ENCODE measurements at places on chromosomes 2 and 18. TPM values are rescaled to one million over a fixed set of nuclear protein-coding genes. Genes with fewer than 3 reads are reported as not detected.

The ZAP70 gene
- 3.1 TPM for total RNA-seq

- no peak overlapping the region for H3K4me3 ChIP-seq
- H3K27me3 ChIP-seq = peaks cover 26% of the 10 kb centered on the region
- H3K27ac ChIP-seq = no peak overlapping the region
- H3K36me3 ChIP-seq = no peaks in the 10 kb centered on the region
- H3K4me1 ChIP-seq = peaks cover 2% of the 10 kb centered on the region
These were observed 5.2 kb upstream of the UBE2F start for GRCh38 chr2:237961637-237962036.

GRCh38 chr2:72001937-72002690 lies 145.5 kb downstream of the CYP26B1 start:
- H3K4me1 ChIP-seq = peaks cover 30% of the 10 kb centered on the region
- H3K27me3 ChIP-seq = no peaks in the 10 kb centered on the region
- DNase-seq = no peak

- DNase-seq = no peak
- H3K27me3 ChIP-seq = peaks cover 6% of the 10 kb centered on the region
- H3K4me1 ChIP-seq = peaks cover 3% of the 10 kb centered on the region
- H3K27ac ChIP-seq = no peak overlapping the region
These were observed 20.1 kb upstream of the ALPI start for GRCh38 chr2:232435805-232436204.

- H3K4me1 ChIP-seq = peaks cover 10% of the 10 kb centered on the region
- H3K36me3 ChIP-seq = no peaks in the 10 kb centered on the region
- no peak for DNase-seq
- no peaks in the 10 kb centered on the region for H3K27me3 ChIP-seq
These were observed 220.0 kb upstream of the TANK start for GRCh38 chr2:160940271-160940670.

The IKZF2 gene
- 44.9 TPM for total RNA-seq

- no peaks in the 10 kb centered on the region for H3K27me3 ChIP-seq
- H3K27ac ChIP-seq = no peak overlapping the region
- H3K4me3 ChIP-seq = no peak overlapping the region
- no peaks in the 10 kb centered on the region for H3K4me1 ChIP-seq
These were observed 1609.3 kb upstream of the ZEB2 start for GRCh38 chr2:146129231-146129630.

DNA sequence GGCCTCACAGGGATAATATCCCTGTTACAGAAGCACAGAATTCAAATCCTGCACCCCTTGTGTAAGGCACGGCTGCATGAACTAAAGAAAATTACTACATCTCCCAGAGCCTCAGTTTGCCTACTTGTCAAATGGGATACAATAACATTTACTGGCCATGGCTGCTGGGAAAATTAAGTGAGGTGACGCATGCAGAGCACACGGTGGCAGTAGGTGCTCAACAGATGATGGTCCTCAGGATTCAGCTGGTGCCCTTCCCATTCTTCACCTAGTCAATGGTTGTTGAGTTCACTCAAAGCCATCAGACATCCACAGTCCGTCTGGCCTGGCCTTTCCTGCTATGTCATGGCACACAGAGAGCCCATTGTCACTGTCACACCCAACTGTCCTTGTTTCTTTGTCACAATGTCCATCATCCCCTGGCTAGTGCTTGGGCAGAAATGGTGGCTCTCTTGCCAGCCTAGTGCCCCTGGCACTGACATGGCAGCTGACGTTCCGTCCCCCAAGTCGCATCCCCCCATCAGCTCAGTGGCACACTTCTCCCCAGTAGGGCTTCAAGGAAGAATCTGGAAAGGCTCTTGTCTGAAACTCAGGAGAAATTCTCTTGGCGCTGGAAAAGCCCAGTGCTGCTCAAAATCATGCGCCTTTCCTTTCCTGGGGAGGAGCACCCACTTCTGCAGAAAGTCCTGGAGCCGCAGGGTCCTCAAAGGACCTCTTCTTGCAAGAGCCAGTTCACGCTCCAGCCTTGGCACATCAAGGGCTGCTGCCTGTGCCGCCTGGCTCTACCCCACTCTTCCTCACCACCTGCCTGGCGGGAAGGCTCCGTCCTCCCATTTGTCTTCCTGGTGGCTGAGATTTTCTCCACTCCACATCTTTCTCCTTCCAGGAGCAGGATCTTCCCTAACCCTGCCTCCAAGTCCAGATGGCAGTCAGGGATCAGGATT lies 55.9 kb upstream of the SLC66A3 start:
- no peak overlapping the region for H3K27ac ChIP-seq
- H3K36me3 ChIP-seq = no peaks in the 10 kb centered on the region
- peaks cover 20% of the 10 kb centered on the region for H3K27me3 ChIP-seq
- H3K4me3 ChIP-seq = no peak overlapping the region
- no peaks in the 10 kb centered on the region for H3K4me1 ChIP-seq

DNA sequence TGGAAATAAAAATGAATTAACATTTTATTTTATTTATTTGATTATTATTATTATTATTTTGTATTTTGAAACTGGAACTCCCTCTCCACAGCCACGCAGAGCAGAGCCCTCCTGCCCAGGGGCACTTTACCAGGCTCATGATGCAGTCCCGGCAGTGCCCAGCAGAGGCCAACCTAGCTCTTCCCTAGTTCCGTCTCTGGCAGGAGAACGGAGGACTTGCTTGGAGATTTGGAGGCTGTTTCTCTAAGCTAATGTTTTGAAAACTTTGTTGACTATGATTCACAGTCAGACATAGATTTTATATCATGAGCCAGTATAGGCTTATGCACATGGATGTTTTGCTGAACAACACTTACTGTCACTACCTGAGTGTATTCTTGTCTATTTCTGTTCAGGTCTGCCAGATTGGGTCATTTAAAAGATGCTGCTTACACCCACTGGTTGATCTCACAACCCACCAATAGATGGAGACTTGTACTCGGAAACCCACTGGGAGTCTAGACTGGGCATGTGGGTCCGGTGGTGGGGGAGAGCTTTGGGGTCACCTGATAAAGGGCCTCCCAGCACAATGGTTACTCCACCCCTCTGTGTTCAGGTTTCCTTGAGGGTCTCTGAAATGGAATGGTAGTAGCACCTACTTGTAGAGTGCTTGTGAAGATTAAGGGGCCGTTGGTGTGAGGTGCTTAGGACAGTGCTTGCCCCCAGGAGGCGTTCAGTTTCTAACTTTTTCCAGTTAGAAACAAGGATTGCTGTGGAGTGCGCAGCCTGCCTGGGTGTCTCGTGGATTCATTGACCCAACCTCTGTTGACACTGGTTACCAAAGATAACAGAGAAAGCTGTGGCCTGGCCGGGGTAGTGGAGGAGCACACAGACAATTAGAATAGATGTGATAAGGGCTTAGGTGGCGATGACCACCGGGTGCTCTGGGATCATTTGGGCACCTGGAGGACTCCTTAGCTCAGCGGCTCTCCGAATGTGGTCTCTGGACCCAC lies 177.3 kb downstream of the HAUS1 start:
- DNase-seq = peak; percentile 82
- H3K27ac ChIP-seq = no peak overlapping the region
- no peaks in the 10 kb centered on the region for H3K36me3 ChIP-seq
- peaks cover 8% of the 10 kb centered on the region for H3K4me1 ChIP-seq
- H3K27me3 ChIP-seq = peaks cover 3% of the 10 kb centered on the region
- H3K4me3 ChIP-seq = no peak overlapping the region

DNA sequence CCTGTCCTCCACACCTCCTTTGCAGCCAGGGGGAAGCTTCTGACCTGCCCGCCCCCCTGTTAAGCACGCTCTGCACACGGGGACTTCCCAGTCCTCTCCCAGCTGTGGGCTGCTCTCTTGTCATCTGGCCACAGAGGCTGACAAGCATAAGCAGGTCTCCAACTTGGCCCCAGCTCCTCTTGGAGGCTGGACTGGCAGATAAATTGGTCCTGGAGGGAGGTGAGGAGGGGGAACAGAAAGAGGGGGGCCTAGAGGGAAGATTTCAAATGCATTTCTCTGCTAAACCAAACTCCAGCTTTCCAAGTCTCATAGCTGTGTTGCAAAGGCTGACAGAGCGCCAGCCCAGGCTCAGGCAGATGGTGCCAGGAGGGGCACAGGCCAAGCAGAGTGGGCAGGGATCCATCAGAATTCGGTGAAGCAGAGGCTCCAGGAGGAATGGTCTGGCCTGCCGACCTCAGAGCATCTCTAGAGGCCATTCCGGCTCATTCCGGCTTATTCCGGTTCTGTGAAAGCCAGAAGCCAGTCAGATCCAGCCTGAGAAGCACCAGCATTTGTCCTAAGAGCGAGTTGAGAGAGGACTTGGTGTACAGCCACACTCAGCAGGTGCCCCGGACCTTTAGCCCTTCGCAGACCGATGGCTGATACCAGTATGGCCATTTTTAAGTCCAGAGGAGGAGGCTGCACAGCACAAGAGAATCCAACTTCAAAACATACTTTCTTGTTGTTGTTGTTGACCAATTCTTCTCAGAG lies 508.9 kb upstream of the MYT1L start:
- H3K27me3 ChIP-seq = peaks cover 41% of the 10 kb centered on the region
- no peaks in the 10 kb centered on the region for H3K4me1 ChIP-seq
- no peak for DNase-seq
- no peak overlapping the region for H3K4me3 ChIP-seq

DNA sequence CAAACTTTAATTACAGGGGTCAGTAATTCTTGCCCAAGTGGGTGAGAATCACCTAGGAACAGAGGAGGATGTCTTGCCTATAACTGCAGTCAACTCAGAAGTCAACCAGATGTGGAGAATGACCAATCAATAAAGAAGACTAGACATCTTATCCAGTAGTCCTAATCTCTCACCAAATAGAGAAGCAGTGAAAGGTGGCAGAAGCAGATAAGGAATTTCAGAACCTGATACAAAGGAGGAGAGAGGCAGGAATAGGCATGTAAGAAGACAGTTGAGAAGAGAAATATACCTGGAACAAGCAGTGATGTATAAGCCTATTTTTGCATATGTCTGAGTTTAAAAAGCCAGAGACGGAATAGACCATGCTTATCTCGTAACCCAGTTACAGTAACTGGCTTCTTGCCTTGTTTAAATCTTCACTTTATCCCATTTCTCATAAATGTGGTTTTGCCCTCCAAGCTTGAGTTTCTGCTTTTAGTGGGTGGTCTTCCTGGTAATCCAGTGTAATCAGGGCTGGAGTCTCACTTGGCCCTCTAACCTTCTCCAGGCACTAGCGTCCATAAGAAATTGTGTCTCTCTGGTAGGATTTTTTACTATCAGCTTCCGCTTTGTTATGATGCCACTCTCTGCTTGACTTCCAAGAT lies 401.0 kb downstream of the SUCLG1 start:
- H3K4me1 ChIP-seq = peaks cover 5% of the 10 kb centered on the region
- no peak overlapping the region for H3K4me3 ChIP-seq
- H3K36me3 ChIP-seq = no peaks in the 10 kb centered on the region

- H3K4me3 ChIP-seq = no peak overlapping the region
- no peak overlapping the region for H3K27ac ChIP-seq
- no peaks in the 10 kb centered on the region for H3K36me3 ChIP-seq
These were observed 46.4 kb upstream of the CDH20 start for GRCh38 chr18:61286867-61287266.

The DSG4 gene
- total RNA-seq = 0.09 TPM

DNA sequence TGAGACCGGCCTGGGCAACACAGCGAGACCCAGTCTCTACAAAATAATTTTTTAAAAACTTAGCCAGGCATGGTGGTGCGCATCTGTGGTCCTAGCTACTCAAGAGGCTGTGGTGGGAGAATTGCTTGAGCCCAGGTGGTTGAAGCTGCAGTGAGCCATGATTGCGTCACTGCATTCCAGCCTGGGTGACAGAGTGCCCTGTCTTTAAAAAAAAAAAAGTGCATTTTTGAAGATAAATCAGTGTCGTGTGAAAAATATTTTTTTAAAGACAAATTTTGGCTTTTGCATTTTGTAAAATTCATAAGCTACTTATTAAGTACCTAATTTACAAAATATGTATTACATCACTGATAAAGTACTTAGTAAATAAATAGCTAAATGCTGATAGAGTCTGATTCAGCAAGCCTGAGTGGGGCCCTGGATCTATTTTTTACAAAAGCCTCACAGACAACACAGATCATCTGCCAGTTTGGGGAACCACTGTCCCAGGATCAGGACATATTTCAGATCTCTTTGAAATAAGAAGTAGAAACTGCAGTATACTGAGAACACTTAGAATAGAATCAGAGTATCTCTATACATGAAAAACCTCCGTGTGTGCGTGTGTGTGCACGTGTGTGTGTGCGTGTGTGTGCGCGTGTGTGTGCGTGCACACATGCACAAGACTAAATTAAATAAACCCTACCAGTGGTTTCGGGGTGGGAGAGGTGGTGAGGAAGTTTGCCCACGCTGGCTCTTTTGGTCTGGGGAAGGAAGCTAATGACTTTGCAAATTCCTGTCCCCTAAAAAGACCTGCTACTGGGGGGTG lies 61.6 kb downstream of the AAK1 start:
- peak overlapping the region; percentile 86 for H3K27ac ChIP-seq
- DNase-seq = no peak
- no peaks in the 10 kb centered on the region for H3K27me3 ChIP-seq
- no peaks in the 10 kb centered on the region for H3K36me3 ChIP-seq
- H3K4me3 ChIP-seq = no peak overlapping the region

GRCh38 chr2:25743132-25743830 lies 69.9 kb upstream of the DTNB start:
- no peak for DNase-seq
- no peak overlapping the region for H3K27ac ChIP-seq
- no peaks in the 10 kb centered on the region for H3K27me3 ChIP-seq
- peaks cover 18% of the 10 kb centered on the region for H3K4me1 ChIP-seq
- peaks cover 20% of the 10 kb centered on the region for H3K36me3 ChIP-seq

DNA sequence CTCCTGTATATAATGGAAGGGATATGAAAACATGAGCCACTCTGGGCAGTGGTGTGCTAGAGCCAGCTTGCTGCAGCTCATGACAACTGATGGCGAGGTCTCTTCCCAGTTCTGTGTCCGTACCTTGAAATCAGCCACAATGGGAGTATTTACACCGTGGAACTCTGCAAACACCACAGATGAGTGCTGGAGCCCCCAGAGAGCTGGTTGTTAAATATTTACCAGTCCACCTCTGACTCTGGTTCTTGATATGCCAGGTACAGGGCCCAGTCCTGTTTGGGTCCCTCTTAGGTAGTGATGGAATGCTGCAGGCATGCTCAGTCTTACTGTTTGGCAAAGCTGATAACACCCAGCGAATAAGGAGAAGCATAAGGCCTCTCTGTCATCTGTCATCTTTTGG lies 116.1 kb upstream of the GLI2 start:
- DNase-seq = no peak
- H3K4me3 ChIP-seq = no peak overlapping the region
- H3K27me3 ChIP-seq = peaks cover 9% of the 10 kb centered on the region
- no peak overlapping the region for H3K27ac ChIP-seq

DNA sequence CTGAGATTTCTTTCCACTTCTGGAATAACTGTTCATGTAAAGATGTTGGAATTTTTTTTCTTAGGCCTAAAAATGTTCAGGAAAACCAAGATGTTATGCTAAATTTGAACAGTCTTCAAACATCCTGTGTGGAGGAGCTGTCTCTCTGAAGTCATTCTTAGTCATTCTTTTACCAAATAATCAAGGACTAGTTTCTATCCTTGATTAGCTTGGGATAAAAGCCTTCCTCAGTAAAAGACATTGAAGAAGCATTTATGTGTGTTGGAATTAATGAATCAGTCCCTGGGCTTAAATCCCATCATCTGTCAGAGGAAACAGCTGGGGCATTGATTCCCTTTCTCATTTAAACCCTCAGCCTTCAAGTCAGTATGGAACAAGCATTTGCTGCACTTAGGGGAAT lies 300.1 kb upstream of the NXPH2 start:
- H3K4me3 ChIP-seq = no peak overlapping the region
- H3K27me3 ChIP-seq = no peaks in the 10 kb centered on the region
- no peaks in the 10 kb centered on the region for H3K36me3 ChIP-seq
- H3K27ac ChIP-seq = no peak overlapping the region

The SCG2 gene
- 2.3 TPM for total RNA-seq
